ENCODE measurements at places on chromosomes 7 and 10. TPM values are rescaled to one million over a fixed set of nuclear protein-coding genes. Genes with fewer than 3 reads are reported as not detected.
A peak's percentile ranks its signal among the peaks of the same experiment; 100 is the strongest.

GRCh38 chr7:39617005-39617404 is 6.4 kb upstream of the RALA start:
- DNase-seq, result no peak

GRCh38 chr7:102424129-102424551 is 9.2 kb upstream of the ORAI2 start:
- DNase-seq, result no peak

Gene WEE2
- not detected for total RNA-seq

GRCh38 chr7:127532736-127533135 is 52.7 kb downstream of the GCC1 start:
- no peak for DNase-seq

DNA sequence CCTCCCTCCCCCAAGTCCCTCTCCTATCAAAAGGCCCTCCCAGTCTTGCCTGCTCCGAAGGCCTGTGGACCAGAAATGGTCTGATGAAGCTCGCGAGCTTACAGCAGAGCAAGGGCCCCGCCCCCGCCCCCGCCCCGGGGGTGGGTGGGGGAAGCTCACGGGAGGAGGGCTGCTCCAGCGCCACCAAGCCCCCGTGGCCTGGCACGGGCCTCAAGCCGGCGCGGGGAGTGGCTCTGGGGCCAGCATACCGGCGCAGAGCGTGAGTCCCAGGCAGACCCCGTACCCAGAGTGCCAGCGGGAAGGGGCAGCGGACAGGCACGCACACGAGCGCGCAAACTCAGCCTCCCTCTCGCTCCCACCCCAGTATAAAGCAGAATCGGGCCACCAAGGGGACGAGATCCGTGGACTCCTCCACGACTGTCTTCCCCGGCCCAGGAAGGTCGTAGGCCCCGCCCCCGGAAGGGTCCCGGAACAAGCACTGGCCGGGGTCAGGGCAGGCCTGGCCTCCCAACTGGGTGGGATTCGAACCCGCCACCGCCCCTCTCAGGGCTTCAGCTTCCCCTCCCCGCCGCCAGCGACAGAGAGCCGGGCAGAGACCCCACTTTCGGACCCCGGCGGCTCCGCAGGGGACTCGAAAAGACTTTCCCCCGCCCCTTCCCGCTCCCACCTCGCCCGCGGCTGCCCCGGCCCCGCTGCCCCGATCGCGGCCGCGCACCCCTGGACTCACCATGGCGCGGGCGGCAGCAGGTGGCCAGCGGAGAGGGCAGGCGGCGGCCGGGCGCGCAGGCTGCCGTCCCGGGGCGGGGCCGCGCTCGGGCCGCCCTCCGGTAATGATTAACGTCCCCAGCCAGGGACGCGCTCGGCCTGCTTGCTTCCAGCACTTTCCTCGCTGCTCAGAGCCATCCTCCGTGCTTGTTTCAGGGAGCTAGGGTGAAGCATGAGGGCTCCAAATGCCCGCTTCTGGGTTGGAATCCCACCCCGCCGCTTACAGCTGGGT is at the start of gene PCBD1:
Gene PCBD1 (minus strand): TSS at position 762 of the 997 bp plus-strand sequence. CDS start 32 bp downstream, at position 730.
- DNase-seq, result peak; percentile 93

DNA sequence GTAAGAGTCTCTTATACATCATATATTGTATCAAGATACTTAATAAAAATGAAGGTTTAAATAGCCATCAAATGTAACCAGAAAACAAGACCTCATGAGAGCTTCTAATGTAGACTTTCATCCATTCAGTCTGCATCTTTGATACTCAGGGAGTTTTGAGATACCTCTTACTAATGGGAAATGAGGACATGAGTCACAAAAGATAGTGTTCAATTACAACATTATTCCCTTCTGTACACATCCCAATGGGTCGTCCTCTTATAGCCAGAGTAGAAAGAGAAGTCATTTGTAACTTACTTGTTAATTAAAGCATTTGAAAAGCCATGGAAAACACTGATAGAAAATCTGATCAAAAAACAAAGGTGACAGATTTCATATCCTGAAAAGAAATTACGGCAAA is 19.4 kb downstream of the SHTN1 start:
- DNase-seq, result no peak

GRCh38 chr7:143979359-143979758 is 20.8 kb upstream of the OR6B1 start:
- no peak for DNase-seq

Gene ZNF92
- total RNA-seq, result 4.0 TPM

Gene LAMB4
- 0.10 TPM for total RNA-seq

DNA sequence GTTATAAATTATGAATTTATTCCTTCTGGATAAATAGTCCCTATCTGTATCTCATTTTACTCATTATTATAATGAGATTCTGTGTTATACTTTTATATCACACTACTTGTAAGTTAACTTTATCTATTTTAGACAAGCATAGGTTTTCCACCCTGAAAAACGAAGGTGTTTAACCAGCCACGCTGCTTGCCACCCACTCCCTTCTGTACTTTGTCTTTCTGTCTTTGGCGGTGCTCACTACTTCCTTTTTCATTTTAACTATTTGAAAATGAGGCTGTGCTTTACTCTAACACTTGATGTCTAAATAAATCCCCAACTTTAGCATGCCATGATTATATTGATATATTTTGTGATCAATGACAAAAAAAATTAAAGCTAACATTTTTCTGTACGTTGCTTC is 952.9 kb downstream of the DNAJB9 start:
- DNase-seq, result no peak

GRCh38 chr10:98511876-98512275 is 65.1 kb upstream of the HPS1 start:
- no peak for DNase-seq

- no peak for DNase-seq
These were observed 65.6 kb downstream of the CDH23 start for GRCh38 chr10:71462062-71462935.

DNA sequence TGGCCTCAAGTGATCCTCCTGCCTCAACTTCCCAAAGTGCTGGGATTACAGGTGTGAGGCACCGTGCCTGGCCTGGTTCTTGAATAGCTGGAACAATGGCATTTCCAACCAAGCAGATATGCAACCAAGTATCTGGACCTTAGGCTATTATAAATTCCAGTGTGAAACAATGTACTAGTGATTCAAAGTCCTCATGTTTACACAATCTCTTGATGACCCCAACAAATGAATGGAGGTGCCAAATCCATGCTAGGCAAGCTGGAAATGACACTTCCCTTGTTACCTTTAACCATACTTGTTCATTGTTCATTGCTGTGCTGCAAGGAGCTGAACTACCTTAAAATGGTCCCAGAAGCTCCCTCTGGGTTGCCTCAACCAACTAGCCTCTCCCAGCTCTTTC is 282.2 kb upstream of the KLF14 start:
- no peak for DNase-seq

Gene AKR1C4
- total RNA-seq, result not detected

Gene CRHR2
- 0.19 TPM for total RNA-seq

GRCh38 chr10:118307220-118307619 is 34.9 kb downstream of the FAM204A start:
- DNase-seq, result no peak
